ENCODE measurements at places on chromosomes 3 and 15.

GRCh38 chr15:98859149-98859548 lies 148.4 kb downstream of the PGPEP1L start:
- no peak for DNase-seq

DNA sequence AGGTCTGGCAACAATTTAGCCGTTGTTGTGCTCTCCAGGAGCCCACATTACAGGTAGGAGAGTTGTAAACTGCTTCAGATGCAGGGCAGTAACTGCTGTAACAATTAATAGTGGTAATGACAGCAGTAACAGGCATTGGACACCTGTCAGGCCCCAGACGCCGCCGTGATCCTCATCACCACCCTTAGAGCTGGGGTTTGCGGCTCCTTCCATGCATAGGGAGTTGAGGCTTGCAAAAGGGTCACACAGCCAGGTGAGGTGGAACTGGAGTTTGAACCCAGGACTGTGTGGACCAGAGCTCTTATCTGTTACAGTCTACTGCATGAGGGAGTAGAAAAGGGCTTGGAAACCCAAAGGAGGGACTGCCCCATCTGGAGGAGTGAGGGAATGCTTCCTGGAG lies 26.8 kb upstream of the NR2C2 start:
- DNase-seq: no peak

GRCh38 chr3:141095546-141095937 lies 44.4 kb downstream of the SPSB4 start:
- DNase-seq: no peak

- no peak for DNase-seq
Measured at GRCh38 chr3:36147934-36148558, 232.3 kb upstream of the STAC start.

GRCh38 chr15:57100136-57100539 lies 181.7 kb downstream of the TCF12 start:
- DNase-seq: no peak

- DNase-seq: no peak
Measured at GRCh38 chr3:188683032-188683521, 488.7 kb upstream of the TPRG1 start.

- no peak for DNase-seq
Measured at GRCh38 chr3:64008487-64009351, 14.6 kb downstream of the PSMD6 start.

DNA sequence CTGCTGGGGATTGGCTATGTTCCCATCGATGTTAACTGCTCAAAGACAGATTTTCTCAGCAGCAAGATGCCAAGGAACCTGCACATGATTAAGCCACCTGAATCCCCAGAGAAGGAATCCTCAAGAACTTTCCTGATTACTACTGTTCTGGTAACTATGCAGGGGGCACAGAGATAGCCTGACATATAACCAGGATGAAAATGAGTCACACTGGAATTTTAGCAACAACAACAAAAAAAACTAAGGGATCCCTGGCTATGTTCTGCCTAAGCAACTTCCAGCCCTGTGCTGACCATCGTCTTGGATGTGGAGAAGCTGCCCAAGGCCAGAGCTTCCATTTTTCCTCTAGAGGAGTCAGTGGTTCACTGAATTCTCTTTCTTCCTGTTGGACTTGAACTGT lies 13.8 kb downstream of the RIOX2 start:
- DNase-seq: no peak

- DNase-seq: no peak
Measured at GRCh38 chr3:168025076-168025475, 70.6 kb downstream of the GOLIM4 start.

- no peak for DNase-seq
Measured at GRCh38 chr3:4748701-4749378, 230.4 kb upstream of the BHLHE40 start.

- no peak for DNase-seq
Measured at GRCh38 chr3:181105646-181106045, 116.1 kb upstream of the DNAJC19 start.

DNA sequence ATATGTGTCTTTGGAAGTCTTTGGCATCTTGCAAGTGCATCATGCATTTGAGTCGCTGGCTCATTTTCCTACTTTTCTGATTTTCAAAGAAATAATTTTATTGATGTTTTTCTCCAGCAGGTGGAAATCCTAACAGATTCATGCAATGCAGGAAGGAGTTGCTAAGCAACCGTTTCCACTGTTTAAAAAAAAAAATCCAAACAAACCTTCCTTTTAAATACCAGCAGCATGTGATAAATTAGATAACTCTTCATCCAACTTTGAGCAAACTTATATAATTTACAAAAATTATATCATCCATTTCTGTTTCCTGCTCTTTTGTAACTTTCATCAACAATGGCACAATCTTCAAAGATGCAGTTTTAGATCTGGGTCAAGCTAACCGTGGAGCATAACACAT lies 364.1 kb downstream of the MFSD1 start:
- DNase-seq: no peak

DNA sequence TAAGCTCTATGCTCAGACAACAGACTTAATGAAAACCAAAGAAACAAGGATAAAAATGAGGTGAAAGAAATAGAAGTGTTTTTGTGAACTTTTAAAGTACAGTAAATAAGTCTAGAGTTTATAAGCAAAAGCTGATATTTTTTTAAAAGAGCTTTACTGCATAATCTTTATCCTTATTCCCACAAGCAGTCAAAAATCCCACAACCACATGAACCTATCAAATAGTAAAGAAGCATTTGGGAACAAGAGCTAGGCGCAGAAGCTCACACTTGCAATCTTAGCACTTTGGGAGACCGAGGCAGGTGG lies 103.8 kb upstream of the TJP1 start:
- DNase-seq: no peak

GRCh38 chr3:120344349-120344748 lies 4.8 kb downstream of the LRRC58 start:
- peak; percentile 64 for DNase-seq

DNA sequence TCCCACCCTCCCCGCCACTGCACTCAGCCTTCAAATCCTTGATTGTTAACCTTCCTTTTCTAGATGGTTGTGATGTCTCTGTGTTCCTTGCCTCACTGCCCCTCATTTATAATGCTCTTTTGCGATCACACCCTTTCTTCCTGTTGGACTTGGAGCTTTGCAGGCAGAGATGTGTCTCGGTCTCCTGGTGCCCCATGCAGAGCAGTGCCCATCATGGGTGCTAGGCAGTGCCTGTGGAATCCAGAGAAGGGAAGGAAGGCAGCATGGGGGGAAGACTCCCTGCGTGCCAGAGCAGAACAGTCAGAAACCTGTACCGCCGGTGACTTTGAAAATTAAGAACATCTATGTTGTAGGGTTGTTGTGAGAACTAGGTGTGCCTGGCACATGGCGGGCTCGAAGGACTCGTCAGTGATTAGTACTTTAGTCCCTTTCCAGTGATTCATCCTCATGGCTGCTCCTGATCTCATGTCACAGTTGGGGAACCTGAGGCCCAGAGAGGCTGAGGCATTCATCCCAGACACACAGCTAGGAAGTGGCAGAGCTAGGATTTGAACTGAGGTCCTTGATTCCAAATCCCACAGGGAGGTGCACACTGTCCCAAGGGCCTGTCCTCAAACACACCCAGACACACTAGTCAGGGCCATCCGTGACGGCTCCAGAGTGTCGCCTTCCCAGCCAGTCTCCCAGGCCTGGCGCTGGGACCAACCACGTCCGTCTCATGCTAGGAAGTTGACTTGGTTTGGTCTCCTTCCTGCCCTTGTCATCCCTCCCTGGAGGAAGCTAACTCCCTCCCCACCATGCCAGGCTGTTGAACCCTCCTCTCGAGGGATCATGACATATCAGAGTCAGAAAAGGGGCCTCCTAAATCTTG lies 58.3 kb downstream of the SMAD6 start:
- no peak for DNase-seq

GRCh38 chr3:197428117-197428801 lies 127.5 kb downstream of the BDH1 start:
- peak; percentile 23 for DNase-seq

DNA sequence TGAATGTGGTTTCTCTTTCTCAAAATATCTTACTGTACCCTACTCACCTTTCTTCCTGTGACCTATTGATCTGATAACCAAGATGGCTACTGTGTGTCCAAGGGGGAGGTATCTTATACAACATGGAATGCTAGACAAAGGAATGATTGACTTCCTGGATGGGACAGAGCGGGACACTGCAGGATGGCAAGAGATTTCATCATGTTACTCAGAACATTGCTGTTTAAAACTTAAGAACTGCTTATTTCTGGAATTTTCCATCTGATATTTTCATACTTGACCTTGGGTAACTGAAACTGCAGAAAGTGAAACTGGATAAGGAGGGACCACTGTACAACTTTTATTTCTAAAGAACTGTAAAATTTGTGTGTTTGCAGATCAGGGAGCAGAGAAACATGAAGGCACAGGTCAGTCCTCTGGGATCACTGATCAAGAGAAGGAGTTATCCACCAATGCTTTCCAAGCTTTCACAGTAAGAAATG lies 18.5 kb downstream of the CNOT10 start:
- DNase-seq: no peak

- no peak for DNase-seq
Measured at GRCh38 chr15:66067687-66068086, 185.9 kb downstream of the MEGF11 start.

GRCh38 chr15:84621358-84621979 lies 20.7 kb downstream of the ZSCAN2 start:
- no peak for DNase-seq

DNA sequence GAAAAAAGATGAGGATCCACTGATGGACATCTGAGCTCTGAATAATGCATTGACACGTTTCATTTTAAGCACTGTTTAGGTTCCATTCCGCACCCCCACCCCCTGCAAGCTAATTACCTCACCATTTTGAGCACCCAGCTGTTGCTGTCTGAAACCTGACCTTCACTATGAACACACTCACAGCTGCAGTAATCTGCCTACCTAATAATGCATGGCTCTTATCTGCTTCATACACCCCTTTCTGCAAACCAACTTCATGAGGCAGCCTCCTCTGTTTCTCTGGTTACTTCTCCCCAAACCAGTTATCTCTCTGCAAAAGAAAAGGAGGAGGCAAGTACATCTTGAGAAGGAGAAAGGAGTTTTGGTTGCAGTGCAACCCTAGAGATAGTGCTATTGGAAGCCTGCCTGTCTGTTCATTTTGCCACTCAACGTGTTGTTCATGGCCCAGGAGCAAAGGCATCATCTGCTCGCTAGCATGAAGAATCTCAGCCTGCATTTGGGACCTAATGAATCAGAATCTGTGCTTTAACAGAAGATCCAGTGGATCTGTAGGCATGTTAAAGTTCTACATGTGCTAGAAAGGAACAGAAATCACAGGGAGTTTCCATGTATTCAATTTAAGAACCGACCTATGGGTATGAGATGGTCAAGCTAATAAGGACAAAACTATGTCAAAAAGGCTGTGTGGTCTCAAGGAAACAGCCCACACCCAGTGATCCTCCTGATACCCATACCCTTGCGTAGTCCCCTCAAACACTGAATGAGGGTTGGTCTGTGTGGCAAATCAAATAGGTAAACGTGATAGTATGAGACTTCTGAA lies 87.2 kb downstream of the MB21D2 start:
- DNase-seq: no peak

DNA sequence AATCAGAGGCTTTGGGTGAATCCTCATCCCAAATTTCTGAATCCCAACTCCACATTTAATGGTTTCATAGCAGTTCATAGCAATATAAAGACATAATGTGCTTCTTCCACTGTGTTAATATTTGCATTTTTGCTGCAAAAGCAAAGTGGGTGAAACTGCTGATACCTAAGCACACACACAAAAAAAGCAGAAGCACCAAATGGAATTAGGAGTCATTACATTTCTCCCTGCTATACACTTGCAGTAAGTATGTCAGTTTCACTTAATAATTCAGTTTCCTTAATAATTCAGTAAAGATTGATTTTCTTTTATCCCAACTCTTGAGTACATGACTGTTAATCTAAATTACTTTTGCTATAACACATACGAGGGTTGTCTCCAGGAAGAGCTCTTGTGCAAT lies 48.9 kb upstream of the ALCAM start:
- no peak for DNase-seq

GRCh38 chr3:159627229-159627628 lies 361.4 kb upstream of the IL12A start:
- no peak for DNase-seq

DNA sequence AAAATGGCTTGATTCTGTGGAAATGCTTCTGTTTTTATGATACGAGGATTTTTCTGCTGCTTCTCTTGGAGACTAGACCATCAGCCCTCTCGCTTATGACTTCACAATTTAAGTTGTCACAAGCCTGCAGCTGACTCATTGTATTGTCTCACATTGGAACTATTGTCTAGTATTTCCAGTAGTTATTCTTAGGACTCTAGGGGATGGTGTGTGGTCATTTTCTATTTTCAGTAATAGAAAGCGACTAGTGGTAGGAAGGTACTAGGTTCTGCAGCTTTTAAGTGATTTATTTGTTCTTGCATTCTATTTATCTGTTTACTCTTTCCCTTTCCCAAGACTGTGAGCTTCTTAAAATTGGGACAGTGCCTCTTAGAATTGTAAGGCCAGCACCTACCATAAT lies 66.3 kb upstream of the CRTC3 start:
- DNase-seq: no peak

DNA sequence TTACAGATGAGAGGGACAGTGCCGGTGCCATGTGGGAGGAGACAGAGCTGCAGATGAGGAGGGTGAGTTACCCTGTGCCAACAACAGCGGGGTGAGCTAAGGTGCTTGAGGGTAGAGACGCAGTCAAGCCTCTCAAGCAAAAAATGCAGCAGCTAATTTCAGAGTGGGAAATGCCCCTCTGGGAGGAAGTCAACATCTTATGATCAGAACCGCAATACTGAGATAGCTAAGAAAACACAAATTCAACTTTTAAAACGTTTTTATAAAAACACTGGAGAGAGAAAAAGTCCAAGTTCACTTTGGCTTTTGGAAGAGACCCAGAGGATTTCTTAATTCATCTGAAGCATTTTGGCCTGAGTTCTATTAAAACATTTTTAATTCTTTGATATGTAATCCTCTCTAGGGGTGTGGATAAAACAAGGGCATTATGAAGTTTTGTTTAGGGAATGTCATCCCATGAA lies 319.2 kb downstream of the SLC9A9 start:
- DNase-seq: no peak

DNA sequence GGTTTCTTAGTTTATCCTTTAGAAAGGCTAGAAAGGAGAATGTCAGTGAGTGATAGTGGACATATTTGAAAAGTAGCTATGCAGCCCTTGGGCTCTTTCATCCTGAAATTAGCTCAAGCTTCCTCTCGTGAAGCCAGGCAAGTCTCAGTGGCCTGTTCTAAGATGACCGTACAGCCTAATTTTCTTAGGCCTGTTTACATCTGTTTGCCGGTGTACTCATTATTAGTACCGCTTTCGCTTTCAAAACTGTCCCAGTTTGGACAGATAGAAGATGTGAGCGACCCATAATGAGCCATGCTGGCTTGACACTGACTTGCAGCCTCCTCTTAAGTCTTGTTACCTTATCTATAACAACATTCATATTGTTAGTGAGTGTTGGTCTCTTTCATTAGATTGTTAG lies 5.7 kb upstream of the ARL14 start:
- DNase-seq: no peak

DNA sequence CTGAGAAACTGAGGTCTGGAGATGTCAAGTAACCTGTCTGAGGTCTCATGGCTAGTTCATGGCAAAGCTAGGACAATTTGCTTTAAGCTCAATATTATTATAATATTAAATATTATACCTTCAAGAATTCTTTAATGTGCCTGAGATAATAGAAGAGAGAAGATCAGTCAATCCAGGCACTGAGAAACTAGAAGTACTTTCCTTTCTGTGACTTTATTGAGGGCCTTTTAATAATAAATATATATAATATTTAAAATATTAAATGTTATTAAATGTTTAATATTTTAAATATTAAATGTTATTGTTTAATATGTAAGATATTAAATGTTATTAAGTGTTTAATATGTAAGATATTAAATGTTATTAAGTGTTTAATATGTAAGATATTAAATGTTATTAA lies 144.3 kb upstream of the DNAJC19 start:
- DNase-seq: no peak
